ENCODE measurements at places on chromosomes 6 and 20.
A peak's percentile ranks its signal among the peaks of the same experiment; 100 is the strongest.

DNA sequence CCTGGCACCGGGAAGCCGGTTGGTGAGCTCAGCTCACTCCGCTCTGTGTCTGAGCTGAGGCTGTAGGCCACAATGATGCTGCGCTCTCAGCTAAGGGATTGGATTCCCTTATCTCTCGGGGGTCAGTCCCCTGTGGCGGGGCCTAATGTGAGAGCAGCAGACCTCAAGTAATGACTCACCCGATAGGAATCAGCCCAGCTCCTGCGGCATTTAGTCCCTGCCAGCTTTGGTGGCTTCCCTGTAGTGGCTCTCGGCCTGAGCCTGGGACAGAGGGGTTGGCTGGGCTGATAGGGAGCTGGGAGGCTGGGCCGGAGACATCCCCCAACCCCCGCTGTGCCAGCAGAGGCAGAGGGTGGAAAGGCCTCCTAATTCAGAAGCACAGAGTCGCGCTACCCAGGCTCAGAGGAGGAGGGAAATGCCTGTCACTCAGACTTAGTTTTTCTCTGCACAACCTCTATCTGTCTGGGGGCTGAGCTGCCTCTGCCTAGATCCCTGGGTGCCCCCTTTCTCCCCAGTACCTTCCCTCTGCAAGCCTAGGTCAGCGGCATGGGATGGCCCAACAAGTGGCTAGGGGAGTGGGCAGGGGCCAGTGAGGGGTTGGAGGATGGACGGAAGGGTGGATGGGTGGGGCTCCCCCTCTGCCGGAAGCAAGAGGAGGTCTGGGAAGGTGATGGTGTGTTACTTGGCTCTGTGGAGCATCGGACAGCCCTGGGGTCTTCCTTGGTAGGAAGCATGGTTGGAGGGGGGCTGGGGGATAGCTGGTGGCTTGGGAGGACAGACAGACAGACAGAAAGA is 92.2 kb downstream of the CDH22 start:
- no peak for DNase-seq

GRCh38 chr6:32623693-32624092 is 13.5 kb upstream of the HLA-DQA1 start:
- DNase-seq = no peak

GRCh38 chr6:166313255-166314070 is 5.3 kb upstream of the PRR18 start:
- no peak for DNase-seq

DNA sequence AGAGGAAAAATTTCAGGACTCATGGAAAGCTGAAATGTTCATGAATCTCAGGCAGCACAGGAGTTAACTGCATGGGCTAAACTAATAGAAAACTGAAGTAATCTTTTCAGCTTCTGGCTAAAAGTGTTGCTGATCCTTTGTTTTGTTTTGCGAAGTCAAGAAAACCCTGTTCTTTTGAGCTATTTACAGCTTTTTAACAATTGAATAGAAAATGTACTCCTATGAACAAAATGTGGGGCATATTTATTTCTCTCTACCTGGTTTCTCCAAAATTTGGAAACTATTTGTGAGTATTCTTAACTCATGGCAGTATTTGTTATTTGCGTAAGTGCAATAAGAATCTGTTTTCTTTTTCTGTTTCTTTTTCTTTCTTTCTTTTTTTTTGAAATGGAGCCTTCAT is 818.8 kb upstream of the CITED2 start:
- DNase-seq = no peak

- DNase-seq = no peak
Measured at GRCh38 chr6:25998379-25998778, 35.8 kb downstream of the TRIM38 start.

GRCh38 chr6:136550045-136550329 is 235 bp downstream of the MAP7 start:
- DNase-seq = no peak

DNA sequence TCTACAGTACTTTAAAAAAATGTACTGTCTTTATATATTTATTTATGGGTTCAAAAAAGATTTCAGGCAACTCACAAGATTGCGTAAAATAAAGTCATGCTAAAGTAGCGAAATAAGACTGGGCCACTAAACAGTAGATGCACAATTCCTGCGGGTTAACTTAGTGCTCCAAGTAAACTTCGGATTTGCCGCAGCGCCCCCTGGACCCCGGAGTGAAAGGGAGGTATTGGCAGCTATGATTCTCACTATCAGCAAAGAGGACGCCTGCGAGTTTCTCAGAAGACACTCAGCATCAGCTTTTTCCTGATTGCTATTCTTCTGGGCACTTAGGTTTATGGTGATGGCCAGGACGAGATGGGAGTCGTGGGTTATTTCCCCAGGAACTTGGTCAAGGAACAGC is 1.4 kb downstream of the OTOR start:
- no peak for DNase-seq

DNA sequence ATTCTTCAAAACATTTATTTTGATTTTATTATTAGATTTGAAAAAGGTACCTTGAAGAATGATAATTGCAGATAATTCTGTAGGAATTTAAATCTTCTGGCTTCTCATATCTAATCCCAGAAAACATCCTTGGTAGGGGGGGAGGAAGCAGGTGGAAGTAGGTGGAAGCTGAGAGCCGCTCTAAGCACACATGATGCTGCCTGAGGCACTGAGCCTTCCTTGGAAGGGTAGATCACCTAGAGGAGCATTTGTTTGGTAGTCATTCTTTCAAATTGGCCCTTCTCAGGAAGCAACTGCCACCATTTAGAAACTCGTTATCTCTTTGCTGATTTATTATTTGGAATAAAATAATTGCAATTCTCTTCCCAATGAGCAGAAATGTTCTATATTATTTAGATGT is 623.3 kb downstream of the CD109 start:
- DNase-seq = no peak

GRCh38 chr20:63941282-63942081 is 14.7 kb downstream of the UCKL1 start:
- peak; percentile 72 for DNase-seq

- peak; percentile 36 for DNase-seq
Measured at GRCh38 chr6:118187568-118188164, 280.6 kb downstream of the SLC35F1 start.

DNA sequence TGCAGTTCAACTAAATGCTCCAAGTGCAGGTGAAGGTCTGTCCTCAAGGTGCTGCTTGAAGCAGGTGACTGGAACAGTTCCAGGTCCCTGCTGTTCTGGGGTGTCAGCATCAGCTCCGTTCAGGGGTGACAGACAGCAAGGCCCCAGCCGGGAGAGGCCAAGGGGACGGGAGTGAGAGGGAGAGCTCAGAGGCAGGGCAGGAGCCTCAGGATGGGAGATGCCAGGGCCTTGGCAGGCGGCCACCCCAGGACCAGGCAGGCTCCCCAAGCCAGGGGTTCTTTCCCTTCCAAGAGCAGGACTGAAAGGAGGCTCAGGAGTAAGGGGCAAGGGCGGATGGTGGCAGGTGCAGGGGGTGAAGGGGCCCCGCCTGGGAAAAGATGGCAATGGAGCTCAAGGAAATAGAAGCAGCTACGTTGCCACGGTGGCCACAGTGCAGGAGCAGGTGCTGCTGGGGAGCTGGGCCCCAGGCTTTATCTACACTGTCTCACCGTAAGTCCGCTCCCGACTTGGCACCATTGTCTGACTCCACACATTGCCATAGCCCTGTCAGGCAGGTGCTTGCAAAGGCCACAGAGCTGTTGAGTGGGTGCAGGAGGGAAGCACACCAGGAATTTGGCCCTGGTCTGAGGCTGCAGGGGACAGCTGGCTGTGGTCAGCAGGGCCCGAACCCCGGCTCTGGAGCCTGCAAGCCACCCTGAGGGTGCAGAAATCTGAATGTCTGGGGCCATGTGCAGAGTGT is 43.1 kb downstream of the ERMARD start:
- DNase-seq = no peak

DNA sequence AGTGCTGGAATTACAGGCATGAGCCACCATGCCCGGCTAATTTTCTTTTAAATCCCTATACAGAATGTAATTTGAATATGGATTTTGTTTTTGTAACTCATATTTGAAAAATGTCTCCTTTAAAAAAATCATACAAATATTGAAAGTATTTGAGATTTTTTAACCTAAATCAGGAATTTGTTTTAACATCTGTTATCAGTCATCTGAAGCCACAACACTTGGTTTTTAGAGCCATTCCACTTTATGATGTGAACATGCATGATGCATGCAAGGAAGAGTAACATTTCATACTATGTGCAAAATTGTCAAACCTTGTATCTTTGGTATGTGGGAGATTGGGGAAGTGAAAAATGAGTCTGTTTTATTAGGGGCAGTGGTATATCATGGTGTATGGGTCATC is 124.5 kb upstream of the AHI1 start:
- no peak for DNase-seq

GRCh38 chr20:57888591-57888990 is 178.8 kb upstream of the PMEPA1 start:
- DNase-seq = no peak

DNA sequence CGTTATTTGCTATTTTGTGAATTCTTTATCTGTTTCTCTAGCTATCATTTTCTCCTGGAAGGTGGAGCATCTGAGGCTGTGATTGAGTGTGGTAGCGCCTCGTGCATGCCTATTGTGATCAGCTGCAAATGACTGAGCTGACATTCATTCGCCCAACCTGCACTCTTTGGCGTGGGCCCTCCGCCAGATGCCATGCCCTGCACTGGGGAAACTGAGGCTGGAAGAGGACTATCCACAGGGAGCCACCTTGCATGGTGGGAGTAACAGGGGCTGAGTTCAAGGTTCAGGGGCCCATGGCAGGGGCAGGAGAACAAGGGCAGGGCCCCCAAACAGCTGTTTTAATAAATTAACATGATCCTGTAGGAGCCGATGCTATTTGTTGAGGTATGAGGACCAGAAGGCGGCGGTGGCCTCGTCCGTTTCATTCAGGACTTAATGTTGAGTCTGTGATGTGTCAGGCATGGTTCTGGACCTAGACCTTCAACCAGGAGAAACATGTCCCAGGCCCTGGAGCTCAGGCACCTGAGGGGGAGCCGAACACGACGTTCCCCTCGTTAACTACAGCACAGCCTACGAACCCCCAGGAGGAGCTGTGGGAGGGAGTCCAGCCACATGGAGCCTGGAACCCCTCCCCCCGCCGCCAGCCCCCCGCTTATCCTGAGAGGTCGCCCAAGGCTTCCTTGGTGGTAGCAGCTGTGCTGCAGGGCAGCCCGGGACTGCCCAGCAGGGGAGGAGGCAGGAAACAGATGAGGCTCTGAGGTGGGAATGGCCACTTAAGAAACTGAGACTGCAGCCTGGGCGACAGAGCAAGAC is 242.9 kb downstream of the CDH4 start:
- no peak for DNase-seq

DNA sequence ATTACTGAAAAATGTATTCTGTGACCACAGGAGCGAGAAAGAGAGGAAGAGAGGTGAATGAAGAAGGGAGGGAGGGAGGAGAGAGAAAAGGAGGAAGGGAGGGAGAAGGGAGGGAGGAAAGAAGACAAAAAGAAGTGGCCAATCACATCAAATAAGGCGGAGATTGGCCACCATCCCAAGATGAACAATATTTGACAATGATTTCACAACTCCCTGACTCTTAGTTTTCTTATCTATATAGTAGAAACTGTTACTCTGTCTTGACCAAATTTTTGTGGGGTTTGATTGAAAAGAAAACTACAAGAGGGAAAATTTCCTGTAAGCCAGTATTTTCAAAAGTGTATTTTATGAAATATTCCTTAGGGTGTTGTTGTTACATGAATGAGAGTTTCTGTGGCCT is 52.6 kb downstream of the FOXA2 start:
- no peak for DNase-seq

DNA sequence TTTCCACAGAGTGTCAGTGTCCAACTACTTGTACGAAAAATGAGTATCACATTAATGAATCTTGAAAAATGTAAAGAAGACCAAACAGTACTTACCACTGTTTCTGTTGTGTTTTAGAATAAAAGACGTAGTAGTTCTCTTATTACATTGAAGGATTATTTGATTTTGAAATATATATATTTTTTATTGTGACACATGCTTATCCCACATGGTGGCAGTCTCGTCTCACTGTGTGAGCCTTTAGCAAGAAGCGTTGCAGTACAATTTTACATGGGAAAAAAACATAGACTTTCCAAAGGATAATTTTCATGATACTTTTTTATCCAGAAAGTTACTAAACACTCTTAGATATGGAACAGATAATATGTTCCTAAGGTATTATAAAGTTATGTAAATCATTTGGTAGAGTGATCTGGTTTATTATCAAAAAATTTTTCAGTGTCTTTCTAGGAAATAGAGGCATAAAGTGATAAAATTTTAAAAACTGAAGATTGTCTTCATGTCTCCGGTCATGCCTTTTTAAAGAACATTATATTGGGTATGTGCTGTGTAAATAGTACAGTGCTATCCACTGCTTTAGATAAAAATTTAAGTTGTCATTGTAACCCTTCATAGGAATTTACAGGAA is 117.5 kb upstream of the SAMD5 start:
- no peak for DNase-seq

DNA sequence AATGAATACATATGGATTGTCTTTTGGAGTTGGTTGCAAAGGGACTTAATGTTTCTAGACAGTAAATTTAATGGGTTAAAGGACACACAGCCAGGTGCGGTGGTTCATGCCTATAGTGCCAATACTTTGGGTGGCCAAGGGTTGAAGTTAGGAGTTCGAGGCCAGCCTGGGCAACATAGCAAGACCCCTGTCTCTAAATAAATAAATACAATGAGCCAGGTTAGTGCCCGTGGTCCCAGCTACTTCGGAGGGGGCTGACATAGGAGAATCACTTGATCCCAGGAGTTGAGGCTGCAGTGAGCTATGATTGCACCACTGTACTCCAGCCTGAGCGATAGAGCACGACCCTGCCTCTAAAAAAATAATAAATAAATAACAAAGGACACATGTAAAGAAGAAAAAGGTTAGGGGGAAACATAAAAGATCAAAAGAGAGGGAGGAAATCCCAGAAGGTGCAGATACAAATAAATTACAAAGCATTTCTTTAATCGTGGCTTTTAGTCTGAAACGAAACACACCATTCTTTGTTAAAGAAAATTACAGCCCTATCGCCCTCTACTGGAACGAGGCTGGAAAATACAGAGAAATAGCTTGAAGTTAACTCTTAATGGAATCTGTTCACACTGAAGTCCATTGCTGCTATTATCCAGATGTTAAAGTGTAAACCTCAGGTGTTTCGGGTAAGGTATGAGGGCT is 42.6 kb upstream of the SCML4 start:
- DNase-seq = no peak

DNA sequence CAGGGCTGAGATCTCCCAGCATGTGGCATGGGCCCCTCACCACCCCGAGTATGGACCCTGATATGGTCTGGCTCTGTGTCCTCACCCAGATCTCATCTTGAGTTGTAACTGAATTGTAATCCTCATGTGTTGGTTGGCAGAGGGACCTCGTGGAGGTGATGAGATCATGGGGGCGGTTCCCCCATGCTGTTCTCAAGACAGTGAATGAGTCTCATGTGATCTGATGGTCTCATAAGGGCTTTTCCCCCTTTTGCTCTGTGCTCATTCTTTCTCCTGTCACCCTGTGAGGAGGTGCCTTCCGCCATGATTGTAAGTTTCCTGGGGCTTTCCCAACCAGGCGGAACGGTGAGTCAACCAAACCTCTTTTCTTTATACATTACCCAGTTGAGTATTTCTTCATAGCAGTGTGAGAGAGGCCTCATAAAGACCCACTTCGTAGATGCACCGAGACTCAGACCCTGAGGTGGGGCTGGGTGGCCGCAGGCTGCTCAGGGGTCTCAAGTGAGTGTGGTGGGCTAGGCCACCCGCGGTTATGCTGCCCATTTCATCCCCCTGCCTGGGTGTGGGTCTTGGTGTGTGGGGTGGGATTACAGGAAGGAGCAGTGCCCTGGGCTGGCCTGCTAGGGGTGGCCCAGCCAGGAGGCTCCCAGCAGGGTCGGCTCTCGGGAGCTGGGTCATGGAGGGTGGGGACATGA is 26.2 kb upstream of the GATA5 start:
- DNase-seq = peak; percentile 88

- peak; percentile 72 for DNase-seq
Measured at GRCh38 chr6:125153391-125154117, at the start of gene TPD52L1. TPD52L1 (plus strand) TSS chr6:125153773; CDS start chr6:125153952, 179 bp downstream.

GRCh38 chr20:63435552-63435951 is 36.9 kb downstream of the KCNQ2 start:
- no peak for DNase-seq
